ENCODE measurements at places on chromosomes 2 and 18.

GRCh38 chr2:85523062-85523902 lies 15.7 kb upstream of the MAT2A start:
- DNase-seq: no peak

GRCh38 chr2:71694501-71695234 lies 241.3 kb downstream of the DYSF start:
- no peak for DNase-seq

DNA sequence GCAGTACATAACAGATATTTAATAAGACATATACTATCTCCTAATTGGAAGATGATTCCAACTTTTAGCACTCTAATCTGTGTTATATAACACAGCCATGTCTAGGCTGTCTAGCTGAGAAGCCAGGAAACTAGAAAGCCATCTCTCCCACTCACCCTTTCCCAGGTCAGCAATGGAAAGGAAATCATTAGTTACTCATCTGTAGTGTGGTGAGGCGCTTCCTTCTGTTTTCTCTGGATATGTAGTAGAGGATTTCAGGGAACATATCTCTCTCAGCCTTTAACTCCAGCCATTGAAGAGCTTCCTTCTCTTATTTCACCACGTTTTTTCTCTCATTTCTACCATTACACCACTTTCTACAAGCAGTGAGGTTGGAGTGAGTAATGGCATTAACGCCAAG lies 19.4 kb downstream of the RBBP8 start:
- no peak for DNase-seq

DNA sequence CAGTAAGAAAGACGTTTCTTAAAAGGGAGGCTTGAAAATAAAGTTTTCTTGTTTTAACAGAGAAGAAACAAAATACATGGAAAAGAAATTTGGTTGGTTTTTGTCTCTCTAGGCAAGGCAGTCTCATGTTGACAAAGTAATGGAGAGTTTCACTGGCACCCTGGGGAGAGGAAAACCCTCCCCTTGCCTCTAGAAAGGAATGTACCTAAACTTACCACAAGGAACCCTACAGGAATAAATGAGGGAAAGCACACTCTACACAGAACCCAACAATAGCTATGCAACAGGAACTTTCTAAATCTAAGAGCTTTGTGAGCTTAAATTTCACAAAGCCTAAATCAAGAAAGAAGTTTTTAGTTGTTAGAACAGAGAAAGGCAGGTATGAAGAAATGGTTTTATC lies 37.0 kb downstream of the FIGN start:
- DNase-seq: no peak

GRCh38 chr2:2834516-2835254 lies 503.6 kb upstream of the MYT1L start:
- no peak for DNase-seq

DNA sequence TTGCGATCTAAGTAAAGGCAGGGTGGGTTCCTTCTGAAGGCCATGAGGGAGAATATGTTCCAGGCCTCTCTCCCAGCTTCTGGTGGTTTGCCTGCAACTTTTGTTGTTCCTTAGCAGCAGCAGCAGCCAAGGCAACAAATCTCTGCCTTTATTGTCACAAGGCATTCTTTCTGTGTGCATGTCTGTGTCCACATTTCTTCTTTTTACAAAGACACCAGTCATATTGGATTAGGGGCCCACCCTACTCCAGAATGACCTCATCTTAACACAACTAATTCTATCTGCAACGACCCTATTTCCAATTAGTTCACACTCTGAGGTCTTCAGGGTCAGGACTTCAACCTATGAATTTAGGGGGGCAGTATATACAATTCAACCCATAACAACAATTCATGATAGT lies 587.5 kb downstream of the XIRP2 start:
- DNase-seq: no peak

All from naive thymus-derived CD8-positive, alpha-beta T cell (primary cell).